Vagina (tissue), 2 donors: ENCODE measurements at places on chromosomes 5 and 9.

DNA sequence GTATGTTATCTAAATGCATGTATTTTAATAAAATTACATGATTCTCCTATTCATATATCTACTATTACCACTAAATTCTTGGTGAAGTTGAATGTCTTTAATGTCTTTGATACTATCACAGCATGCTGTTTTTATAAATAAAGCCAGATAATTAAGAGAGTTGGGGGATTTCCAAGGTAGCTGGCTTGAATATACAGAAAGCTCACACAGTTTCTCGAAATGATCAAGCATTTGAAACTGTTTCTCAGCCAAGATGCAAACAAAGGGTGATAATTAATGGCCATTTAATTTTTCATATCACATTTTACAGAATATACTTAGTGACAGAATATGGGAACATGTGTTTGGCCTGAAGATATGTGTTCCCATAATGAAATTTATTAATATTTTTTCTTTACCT, 145.6 kb upstream of the CDH12 start:
- no peak for DNase-seq

DNA sequence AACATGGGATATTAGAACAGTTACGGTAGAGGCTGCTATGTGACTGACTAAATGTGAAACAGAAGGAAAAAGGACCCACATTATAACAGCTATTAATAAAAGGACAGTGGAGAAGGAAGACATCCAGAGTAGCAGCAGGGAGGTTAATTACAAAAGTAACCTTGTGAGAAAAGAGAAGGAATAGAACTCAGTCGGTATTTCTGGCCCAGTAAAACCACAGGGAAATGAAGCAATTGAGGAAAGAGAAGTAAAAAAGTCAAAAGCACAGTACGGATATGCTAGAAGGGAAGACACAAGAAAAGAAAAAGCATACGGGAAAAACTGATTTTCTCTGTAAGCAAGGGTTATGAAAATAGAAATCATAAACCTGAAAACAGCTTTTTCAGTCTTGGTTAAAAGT, 164.7 kb downstream of the RFX3 start:
- DNase-seq, result no peak

DNA sequence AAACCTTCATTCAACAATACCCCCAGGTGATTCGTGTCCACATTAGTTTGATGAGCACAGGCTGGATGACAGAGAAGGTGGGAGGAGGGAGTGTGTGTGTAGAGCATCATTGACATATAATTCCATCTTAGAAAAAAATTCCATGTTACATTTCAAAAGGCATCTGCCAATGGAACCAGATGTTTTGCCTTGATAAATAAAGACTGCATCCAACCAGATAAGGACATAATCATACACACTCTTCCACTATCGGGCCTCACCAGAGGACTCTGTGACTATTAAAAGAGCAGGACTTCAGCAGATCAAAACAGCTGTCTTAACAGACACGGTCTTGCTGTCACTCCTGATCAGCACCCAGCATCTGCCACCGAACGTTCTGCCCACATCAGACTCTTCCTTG, 96.4 kb upstream of the SPIN1 start:
- no peak for DNase-seq

DNA sequence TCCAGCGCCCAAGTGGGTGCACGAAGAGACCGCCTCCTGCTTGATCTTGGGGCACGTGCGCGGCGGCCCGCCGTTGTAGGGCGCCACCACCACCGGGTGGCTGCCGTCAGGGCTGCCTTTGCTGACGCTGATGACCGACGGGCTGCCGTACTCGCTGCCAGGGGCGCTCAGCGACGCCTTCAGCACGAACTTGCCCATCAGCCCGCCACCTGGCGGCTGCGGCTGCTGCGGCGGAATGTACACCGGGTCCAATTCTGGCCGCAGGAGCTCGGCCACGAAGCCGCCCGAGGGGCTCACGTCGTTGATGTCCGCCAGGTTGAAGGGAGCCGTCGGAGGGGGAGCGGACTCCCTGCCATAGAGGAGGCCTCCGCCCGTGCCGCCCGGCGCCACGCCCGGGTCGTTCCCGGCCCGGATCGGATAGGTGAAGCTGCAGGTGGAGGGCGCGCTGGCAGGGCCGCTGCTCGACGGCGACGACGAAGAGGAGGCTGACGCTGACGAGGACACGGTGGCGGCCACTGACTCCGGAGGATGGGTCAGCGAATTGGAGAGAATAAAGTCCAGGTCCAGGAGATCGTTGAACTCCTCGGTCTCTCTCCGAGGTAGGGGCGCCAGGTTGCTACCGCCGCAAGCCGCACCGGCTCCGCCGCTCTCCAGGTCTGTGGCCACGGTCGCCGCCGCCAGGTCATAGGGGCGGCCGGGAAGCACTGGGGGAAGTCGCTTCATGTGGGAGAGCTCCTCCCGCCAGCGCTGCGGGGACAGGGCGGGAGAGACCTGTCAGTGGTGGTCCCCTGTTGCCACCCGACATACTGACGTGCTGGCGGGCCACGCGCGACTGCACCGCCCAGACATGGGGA, 1.8 kb downstream of the KLF4 start:
- no peak for DNase-seq

DNA sequence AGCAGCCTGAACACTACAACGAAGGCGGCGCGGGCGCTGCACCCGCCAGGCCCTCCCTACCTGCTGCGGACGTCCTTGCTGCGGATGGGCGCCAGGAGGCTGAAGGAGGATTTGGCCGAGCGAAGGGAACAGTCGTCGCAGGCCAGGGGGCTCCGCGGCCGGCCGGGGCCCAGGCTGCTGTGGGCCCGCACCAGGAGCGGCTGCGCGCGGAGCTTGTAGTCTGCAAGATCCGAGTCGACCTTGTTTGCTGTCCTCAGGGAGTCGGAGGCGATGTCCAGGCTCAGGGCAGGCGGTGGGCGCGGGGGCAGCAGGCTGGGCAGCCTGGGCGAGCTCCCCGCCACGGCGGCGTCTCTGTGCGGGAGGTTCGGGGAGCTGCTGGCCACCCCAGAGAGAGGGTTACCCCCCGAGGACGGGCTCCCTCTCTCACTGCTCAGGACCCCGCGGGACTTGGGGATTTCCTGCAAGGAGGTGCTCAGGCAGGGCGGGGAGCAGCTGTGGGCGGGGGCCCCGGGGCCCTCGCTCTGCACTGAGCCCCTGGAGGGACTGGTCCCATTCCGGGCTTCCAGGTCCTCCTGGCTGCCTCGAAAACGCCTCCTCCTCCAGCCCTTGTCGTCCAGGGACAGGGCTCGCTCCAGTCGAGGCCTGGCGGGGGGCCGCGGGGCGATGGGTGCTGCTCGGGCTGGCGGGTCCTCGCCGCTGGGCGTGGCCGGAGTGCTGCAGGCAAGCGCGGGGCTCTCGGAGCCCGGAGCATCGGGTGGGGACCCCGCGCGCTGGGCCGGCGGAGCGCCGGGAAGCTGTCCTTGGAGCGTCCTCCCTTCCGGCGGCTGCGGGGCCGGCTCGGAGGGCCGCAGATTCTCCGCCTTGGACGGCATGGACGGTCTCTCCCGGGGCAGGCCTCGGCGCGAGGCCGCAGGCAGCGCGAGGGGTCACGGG, 831 bp downstream of the INPP5E start:
- no peak for DNase-seq

DNA sequence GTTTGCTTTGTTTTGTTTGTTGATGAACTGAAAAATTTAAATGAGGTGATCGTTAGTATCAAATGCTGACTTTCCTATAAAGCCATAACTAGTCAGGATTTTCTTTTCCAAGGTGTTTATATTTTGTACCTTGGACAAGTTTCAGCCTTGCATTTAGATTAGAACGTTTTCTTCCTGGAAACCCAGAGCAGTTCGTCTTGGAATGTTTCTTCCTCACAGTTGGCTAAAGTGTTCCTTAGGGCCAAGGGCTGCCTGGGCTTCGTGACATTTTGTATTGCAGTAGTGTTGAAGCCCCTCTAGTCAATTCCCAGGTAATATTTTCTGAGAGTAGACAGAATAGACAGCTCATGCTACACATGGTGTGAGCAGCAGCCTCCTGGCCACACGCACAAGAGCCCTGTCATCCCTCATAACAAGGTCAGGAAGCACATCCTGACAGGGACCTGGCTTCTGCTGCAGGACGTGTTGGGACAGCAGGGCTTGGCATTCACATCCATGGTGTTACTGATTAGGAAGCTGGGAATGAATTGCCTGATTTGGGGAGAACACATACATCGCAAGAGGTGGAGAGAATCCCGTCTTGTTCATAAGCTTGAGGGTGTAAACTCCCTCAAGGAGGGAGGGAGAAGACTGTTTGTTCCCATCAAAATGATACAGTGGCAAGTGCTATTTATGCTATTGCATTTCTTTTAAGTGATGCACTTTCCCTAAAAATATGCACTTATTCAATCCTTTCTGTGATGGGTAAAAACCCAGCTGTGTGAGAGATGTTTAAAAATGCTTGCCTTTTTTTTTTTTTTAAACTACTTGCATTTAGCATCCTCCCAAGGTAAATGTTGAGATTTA, 31.7 kb downstream of the FUBP3 start:
- DNase-seq, result no peak

- DNase-seq, result no peak
These were observed 96.0 kb upstream of the SLC28A3 start for GRCh38 chr9:84436386-84437109.

GRCh38 chr5:160266752-160267345, 37.5 kb downstream of the FABP6 start:
- no peak for DNase-seq

DNA sequence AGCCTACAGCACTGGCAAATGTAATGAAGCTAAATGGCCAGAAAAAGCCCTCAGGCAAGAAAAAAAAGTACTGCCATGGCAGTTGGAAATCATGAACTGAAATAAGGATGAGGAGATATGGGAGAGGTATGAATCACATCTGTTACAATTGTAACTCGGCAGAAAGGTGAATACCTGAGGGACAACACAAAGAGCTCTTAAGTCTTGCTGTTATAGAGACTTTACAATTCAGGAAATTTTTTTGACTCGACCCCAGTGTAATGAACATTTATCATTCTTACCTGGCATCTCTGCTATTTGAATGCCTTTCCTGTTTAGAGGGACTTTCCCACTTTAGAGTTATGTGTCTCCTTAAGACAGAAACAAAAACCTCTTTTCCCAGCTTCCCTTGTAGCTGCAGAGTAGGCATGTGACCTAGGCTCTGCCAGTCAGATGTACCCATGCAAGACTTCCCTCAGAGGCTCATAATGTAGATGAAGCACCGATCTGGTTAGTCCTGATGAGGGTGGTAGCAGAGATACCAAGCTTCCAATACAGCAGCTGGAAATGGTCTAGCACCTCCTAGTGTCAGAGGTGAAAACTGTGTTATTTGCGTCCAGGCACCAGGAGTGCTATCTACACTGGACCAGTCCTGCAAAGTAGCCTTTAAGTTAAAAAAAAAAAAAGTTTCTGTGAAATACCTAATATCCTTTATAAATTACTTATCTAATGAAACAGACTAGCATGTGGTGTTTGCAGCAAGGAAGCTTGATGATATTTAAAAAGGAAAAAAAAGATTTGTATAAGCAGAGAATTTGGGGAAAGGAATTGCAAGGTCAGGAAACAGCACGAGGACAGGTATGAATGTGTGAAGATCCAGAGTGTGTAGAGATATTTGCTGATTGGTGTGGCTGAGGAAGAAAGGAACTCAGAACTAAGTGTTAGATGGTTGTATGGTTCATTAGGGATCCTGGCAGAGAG, 146.9 kb upstream of the SLC1A3 start:
- DNase-seq, result no peak

DNA sequence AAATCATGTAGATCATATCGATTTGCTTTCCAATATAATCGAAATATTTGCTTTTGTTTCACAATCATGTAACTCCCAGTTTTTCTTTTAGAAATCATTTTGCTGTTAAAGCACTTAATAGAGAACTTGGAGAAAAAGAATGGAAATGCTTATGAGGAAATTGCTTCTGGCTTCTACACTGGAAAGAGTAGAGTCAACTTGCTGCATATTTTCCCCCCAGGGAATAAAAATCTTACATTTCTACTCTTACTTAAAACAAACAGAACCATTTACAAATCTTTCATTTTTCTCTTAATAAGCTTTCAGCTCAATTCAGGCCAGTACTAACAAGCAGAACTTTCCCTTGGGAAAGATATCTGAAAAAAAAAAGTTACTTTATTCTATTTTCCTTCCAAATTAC, 312.0 kb downstream of the CHSY3 start:
- DNase-seq, result no peak

DNA sequence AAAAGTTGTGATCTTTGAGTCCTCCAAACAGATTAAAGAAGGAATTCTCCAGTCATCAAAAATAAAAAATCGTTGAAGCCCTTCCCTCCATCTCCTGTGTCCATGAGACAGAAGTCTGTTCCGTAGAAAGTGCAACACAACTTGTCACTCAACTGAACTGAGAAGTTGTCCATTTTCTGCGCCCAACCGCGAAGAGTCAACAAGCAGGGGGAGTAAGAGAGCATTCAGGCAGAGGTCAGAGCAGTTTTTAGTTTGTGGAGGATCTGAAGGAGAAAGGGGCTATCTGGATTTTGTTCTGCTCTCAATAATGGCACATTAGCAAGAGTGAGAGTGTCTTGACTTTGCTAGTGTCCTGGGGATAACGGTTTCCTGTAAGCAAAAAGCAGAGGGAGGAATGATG, 303.9 kb downstream of the ICE1 start:
- no peak for DNase-seq

DNA sequence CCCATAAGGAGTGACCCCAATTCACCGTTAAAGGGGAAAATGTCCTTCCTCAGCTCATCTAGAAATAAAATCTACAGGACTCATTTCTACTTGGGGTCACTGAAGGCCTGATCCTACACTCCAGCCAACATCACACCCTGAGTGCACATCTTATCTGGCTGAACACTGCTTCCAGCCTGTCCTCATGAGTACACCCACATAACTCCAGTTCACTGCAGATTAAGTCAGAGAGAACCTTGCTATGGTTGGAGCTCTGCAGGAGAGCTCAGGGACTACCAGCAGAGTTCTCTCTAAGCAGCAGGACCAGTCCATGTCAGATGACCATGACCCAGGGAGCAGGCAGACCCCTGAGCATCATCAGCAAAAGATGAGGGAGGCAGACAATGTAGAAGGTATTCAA, 126.9 kb upstream of the MAP3K1 start:
- DNase-seq, result no peak

DNA sequence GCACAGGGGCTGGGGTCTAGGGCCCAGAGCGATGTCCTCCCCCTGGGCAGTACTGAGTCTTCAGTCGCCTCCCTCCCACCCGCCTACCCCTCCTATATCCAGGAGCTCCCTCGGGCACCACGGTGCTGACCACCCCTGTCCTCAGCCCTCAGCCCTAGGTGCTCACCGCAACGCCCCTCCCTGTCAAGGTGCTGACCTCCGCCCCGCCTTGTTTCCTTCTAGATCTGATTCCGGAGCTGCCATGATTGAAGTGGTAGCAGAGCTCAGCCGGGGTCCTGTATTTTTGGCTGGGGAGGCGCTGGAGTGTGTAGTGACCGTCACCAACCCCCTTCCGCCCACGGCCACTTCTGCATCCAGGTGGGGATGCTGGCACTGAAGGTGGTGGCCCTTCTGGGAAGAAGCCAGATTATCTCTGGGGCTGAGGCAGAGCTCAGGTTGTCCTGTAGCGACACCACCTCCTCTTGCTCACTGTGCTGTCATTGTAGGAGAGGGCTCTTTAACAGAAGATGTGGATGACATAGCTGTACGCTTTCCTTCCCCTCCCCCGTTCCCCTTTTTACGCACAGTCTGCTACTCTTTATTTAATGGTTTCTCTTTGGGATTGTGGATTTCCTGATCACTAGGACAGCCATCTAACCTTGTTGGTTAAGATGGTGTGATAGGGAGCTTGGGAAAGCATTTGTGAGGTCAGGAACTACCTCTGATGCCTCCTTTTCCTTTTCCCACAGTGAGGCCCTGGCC, 598 bp downstream of the RGP1 start:
- no peak for DNase-seq

- DNase-seq, result no peak
These were observed 133.1 kb downstream of the GABBR2 start for GRCh38 chr9:98575379-98576346.

- no peak for DNase-seq
These were observed 110.8 kb downstream of the HMHB1 start for GRCh38 chr5:143922718-143923117.
